Activated CD4-positive, alpha-beta T cell treated with anti-CD3 and anti-CD28 coated beads, Interleukin-2, amount 10 ng/mL, durations not matched to agents 7 days and 5 days (primary cell): ENCODE measurements at places on chromosomes 1 and 21. TPM values are rescaled to one million over a fixed set of nuclear protein-coding genes. Genes with fewer than 3 reads are reported as not detected.

DNA sequence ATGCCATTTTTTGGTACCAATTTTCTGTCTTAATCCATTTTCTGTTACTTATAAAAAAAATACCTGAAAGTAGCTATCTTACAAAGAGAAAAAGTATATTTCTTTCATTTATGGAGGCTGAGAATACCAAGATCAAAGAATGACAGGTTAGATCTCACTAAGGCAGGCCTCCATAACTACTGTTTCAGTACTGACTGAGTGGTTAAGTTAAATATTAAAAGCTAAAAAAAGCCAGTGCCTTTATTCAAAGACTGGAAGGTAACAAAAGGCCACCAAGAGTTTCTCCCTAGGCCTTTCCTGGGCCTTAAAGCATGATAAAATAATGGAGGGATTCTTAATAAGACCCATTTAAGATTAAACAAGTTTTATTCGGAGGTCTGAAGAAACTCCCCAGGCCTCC, 687.7 kb upstream of the ADGRL4 start:
- no peak for DNase-seq

- DNase-seq = no peak
Observed at GRCh38 chr1:95916616-95917015, 682.6 kb downstream of the RWDD3 start.

DNA sequence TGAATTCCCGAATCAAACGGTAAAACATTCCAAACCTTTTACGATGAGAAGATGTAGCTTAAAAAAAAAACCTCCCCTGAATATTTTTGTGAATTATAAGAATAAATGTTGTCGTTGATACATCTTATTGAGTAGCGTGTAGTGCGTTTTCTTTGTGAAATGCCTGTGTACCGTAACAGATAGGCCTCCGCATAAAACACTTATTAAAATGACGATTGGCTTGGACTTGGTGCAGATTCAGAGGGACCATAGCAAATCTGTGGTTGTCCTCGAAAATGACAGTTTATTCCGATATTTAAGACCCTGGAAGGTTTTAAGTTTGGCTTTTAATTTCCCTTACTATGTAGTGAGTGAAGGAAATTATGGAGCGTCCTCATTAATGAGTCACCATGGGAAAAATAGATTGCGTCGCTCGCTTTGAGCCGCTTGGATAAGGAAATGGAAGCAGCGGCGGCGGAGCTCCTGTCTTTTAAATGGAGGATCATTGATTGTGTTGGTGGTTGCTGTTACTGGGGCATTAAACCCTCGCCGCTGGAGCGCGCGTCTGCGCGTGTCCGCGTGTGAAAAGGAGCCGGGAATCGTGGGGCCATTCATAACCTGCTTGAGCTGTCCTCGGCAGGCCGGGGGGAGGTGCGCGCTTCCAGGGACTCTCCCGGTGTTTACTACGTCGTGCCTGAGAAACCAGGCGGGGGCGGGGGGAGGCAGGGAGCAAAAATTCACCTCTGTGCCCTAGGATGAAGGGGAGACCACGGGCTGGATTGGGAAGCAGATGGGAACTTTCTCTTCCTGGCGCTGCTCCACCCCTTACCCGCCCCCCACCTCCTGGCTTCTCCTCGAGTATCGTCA, 1.6 kb downstream of the SPEN start:
- DNase-seq = peak; percentile 66

GRCh38 chr1:173865468-173866164, 2.2 kb downstream of the GAS5 start:
- DNase-seq = no peak

GRCh38 chr1:219074084-219074728, 99.5 kb upstream of the LYPLAL1 start:
- DNase-seq = no peak

DNA sequence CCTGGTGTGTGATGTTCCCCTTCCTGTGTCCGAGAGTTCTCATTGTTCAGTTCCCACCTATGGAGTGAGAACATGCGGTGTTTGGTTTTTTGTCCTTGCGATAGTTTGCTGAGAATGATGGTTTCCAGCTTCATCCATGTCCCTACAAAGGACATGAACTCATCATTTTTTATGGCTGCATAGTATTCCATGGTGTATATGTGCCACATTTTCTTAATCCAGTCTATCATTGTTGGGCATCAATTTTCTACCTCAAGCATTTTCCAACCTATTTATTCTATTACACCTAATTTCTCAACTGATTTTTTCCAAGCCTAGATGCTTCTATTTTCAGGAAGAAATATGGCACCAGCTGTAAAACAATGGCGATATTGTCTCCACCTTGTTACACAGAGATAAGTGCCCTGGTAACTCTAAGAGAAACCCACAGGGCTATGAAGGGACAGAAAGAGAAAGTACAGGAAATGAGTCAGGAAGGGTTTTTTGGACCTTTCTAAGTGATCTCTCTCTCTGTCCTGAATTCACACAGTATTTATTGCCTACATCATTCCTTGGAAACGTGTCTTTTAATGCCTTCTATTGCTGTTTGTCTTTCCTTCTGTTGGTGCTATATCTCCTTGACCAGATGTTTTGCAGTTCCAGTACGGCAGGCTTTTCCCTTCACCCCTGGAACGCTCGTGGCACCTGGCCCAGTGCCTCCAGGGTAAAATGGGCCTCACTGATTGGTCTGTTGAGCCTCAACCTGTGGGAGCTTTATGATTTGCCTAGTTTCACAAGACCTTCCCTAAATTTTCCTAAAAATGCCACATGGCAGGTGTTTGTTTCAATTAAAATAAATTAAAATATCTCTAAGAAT, 14.6 kb upstream of the JAK1 start:
- DNase-seq = no peak

DNA sequence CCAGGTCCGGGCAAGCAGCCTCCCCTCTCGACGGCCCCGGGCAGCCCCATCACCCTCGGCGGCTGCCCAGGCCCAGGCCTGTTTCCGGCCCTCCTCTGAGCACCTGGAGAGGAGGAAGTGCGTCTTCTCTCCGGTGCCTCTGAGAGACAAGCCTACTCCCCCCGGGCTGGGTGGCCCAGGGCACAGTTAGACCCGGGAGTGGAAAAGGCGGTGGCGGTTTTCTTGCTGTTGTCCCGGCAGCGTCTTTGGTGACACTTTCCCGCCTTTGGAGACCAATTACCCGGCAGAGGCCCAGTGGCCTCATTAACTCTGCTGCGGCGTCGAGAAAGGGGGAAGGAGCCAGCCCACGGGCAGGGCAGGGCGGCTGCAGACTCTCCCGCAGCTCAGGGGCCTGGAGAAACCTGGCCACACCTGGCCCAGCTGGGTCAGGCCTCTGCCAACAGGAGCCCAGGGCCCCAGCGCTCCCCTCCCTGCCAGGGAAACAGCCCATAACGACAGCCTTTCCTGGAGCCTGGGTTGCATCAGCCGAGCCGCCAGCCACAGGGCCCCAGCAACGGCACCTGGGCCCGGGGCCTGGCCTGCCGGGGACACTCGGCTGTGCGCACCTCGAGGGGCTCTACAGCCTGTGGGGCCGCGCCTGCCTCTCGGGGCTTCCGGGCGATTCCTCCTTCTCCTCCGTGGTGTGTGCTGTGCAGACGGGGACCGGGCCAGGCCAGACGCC, 28.4 kb upstream of the C1orf159 start:
- peak; percentile 73 for DNase-seq

GRCh38 chr1:18343581-18343980, 137.1 kb upstream of the KLHDC7A start:
- no peak for DNase-seq

DNA sequence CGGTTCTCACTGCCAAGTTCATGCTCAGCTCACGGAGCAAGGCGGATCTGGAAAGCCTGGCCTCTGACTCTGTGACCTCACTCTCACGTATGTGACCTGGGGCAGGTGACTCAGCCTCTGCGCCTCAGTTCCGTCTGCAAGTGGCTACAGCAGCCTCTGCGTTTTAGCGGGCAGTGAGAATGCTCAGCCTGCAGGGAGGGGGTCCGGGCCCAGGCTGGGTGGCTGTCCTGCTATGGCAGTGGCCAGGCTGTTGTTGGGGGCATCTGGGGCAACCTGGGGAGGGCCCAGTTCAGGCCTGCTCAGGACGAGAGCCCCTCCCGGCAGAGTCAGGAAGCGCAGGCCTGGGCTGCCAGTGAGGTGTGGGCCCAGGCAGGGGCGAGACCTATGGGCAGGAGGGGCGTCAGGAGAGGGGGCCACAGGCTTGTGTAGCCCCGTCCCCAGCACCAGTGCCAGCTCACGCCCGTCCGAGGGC, 27.9 kb downstream of the ARHGEF16 start:
- DNase-seq = no peak

- DNase-seq = no peak
Observed at GRCh38 chr1:29240400-29240837, 4.1 kb downstream of the PTPRU start.

DNA sequence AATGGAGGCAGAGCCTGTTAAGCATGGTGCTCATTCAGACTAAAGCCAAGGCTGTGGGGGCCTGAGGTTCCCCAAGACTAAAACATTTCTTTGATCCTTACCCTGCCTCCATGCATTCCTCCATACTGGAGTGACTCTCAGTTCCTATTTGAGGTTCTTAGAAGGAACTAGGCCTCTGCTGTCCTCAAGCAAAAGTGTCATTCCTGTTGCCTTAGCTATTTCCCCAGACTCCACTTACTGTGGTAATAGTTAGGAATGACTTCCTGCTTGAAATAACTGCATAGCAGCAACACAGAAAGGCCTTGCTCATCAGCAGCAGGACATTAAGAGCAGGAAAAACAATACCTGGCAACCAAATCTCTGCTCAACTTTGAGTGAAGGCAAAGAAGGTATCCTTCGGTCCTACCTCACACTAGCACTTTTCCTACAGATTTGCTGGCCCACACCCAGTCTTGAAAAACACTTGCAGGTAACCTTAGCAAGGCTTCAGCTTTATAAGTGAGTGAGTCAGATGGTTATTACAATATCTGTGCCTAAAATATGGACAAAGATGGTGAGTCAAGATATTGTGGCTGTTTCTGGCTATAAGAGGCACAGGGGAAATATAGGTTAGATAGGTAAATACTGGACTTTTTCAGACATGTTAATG, 14.8 kb downstream of the LRRC41 start:
- DNase-seq = no peak

SELL gene
- 568 TPM for total RNA-seq

FCRL6 gene
- total RNA-seq = not detected

SYT14 gene
- total RNA-seq = not detected

RGS5 gene
- 2.2 TPM for total RNA-seq

CD52 gene
- 1,924 TPM for total RNA-seq

OR2T33 gene
- total RNA-seq = not detected
